ENCODE measurements at places on chromosomes 16 and 17.

GRCh38 chr17:10435096-10435495 lies 13.3 kb upstream of the MYH8 start:
- DNase-seq = no peak

- no peak for DNase-seq
Observed at GRCh38 chr16:27819356-27819755, 244.2 kb downstream of the GSG1L start.

- DNase-seq = no peak
Observed at GRCh38 chr17:81406117-81406953, 11.1 kb downstream of the BAHCC1 start.

DNA sequence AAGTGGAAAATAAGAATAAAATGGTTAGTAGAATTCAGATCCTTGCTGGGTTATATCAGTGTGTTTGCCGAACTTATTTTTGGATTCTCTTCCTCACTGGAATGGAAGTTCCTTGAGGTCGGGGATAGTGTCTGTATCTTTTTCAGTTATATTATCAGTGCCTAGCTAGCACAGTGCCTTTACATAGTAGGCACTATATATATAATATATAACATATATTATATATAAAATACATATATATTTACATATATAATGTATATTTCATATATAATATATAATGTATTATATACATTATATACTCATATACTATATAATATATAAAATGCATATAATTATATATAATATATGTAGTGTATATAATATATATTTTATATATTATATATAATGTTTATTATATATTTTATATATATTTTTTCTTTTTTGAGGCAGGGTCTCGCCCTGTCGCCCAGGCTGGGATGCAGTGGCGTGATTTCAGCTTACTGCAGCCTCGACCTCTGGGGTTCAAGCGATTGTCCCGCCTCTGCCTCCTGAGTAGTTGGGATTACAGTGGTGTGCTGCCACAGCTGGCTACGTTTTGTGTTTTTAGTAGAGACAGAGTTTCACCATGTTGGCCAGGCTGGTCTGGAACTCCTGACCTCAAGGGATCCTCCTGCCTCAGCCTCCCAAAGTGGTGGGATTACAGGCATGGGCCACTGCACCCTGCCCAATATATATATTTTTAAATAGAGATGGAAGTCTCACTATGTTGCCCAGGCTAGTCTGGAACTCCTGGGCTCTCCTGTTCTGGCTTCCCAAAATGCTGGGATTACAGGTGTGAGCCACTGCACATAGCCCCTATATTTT lies 3.2 kb downstream of the NFATC3 start:
- no peak for DNase-seq

DNA sequence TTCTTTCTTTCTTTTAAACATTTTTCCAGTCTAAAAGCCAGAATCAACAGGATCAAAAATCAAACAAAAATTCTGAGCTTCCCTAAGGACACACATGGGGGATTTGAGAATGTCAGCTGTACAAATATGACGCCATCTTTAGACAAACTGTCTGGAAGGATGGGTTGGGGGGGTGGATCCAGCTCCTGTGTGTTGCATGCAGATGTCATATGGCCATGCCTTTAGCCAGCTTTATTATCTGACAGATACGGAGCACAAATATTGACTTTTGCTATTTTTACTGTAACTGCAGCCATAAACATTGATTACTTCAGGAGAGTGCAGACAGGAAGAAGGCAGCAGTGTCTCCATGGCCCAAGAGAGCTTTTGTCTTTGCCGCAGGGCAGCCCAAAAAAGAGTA lies 279.4 kb upstream of the ELAC2 start:
- no peak for DNase-seq

- no peak for DNase-seq
Observed at GRCh38 chr17:35069311-35069710, 5.8 kb upstream of the RFFL start.

DNA sequence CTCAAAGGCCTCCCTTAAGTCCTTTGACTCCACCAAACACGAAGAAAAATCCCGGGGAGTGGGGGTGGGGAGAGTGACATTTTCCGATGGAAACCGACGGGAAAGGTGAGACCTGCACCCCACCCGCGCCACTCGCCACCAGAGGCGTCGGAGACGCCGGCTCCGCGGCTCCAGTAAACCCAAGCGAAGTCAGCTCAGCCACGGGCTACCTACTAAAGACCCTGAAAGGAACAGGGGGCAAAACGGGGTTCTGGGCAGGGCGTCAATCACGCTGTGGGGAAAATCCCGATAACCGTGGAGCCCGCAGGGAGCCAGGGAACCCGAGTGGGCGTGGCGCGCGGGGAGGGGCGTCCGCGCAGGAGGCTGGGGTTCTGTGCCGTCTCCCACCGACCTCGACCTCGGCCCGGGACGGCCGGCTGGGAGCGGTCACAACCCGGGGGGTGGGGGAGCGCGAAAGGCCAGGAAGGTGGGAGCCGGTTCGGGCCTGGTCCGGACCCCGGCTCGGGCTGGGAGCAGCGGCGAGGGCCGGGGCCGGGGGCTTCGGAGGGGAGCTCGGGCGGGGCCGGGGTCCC lies 565 bp downstream of the WDR45B start:
- DNase-seq = peak; percentile 37

DNA sequence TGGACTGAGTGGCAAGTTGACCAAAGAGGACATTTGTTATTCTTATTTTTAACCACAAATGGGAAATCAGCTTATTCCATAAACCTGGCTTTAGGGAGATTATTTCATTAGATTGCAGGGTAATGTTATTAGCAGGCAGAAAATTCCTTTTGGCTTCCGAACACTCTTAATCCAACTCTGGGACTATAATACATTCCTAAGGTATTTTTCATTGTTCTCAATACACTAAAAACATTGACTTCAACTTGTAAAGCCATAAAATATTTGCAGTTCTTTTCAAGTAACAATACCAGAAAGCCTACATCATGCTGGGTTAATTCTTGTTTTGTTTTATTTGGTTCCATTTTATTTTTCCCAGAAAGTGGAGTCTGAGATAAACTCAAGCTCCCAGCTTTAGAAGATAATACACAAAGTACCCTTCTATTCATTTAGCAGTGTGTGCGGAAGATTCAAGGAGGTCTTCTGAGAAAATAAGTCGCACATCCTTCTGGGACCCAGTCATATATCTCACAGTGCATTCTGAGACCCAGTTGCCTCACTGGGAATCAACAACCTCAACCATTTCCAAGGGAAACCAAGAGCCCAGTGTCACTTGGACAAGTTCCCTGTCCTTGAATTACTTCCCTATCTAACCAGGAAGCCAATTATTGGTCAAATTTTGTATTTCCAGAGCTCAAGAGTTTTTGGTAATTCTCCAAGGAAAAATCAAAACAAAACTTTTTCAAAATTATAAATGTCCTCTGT lies 389.6 kb upstream of the DYNLRB2 start:
- DNase-seq = no peak

- DNase-seq = no peak
Observed at GRCh38 chr17:50688245-50688644, 19.5 kb downstream of the ANKRD40 start.

GRCh38 chr16:65576139-65576538 lies 454.3 kb upstream of the CDH11 start:
- DNase-seq = no peak

DNA sequence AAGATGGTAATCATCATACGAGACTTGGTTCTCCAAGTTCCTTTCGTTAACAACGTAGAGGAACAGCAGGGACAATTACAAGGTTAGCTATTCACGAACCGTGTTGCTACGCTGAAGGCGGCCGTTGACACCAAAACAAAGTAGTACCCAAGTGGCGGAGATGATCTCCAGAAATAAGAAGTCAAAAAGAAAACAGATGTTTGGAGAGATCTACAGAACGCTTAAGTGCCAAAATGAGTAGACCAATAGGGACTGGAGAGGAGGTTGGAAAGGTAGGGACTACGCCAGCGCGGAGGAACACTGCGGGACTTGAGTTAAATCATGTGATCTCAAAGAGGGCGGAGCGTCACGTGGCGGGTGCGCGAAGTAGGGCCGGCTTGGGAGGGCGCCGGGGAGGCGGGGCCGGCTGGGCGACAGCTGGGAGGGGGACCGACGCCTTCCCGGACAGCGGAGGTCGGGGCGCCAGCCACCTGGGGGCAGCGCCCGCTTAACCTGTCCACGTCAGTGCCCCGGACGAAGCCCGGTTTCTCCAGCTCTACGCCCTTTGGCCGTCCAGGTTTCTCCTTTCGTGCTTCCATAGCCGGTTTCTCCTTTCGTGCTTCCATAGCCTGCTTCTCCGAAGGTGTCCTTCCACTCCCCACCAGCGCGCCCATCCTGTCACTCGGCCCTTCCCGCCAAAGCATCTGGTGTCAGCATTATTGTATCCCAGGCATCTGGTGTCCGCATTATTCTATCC lies 636 bp upstream of the GABARAP start:
- DNase-seq = no peak

GRCh38 chr16:65932350-65933072 lies 434.0 kb upstream of the CDH5 start:
- DNase-seq = no peak

GRCh38 chr16:23293016-23293415 lies 9.1 kb upstream of the SCNN1B start:
- no peak for DNase-seq

DNA sequence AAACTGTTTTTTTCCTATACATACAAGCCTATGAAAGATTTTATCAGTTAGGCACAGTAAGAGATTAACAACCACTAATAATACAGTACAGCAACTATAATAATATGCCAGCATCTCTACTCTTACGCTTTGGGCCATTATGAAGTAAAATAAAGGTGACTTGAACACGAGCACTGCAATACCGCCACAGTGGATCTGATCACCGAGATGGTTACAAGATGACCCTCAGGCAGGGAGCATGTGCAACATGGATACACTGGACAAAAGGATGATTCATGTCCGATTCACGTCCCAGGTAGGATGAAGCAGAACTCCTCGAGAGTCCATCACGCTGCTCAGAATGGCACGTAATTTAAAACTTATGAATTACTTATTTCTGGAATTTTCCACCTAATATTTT lies 10.5 kb downstream of the PELP1 start:
- DNase-seq = no peak

DNA sequence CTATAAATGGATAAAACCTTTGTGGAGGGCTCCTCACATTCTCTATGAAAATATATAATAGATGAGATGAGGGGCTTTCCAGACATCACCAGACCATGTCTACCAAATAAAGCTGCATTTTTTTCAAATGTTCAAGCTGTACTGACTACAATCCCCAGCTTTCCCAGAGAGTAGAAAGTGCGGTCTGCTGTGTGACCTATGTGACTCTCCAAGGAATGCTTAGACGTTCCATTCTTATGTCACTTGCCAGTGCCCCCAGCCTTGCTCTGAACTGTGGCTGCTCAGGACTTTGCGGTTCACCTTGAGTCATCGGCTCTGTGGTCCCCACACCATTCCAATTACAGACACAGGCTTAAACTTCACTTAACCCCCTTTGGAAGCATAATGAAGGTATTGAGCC lies 47.8 kb upstream of the SCNN1B start:
- DNase-seq = no peak

DNA sequence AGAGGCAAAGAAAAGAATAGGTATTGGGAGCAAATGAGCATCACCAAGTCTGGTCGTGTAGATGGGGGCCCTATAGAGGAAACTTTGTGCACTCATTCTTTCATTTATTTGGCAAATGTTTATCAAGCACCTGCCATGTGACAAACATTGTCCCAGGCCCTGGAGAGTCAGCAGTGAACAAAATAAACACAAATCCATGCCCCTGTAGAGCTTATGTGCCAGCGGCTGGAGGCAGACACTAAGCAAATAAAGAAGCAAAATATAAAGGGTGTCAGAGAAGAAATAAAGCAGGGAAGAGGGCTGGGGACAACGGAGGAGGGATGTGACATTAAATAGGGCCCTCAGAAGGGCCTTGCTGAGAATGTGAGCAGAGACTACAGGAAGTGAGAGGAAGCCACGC lies 45.5 kb downstream of the KATNIP start:
- DNase-seq = no peak

GRCh38 chr17:37106049-37106448 lies 157.3 kb downstream of the AATF start:
- DNase-seq = no peak

DNA sequence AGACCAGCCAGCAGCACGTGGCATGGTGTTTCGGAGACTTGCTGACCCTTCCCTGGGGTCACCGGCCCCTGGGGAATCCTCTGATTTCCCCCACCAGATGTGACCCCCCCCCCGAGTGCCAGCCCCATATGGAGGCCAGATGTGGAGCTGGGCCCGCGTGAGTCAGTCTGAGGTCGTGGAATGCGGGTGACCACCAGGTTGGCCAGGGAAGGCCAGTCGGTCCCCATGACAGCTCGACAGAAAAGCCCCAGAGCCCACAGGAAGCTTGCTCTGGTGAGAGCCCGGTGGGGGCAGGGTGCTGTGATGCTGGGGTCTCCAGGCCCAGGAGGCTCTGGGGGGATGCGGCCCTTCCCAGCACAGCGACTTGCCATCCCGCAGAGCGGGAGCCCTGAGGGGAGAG lies 209.0 kb downstream of the NTN1 start:
- no peak for DNase-seq

DNA sequence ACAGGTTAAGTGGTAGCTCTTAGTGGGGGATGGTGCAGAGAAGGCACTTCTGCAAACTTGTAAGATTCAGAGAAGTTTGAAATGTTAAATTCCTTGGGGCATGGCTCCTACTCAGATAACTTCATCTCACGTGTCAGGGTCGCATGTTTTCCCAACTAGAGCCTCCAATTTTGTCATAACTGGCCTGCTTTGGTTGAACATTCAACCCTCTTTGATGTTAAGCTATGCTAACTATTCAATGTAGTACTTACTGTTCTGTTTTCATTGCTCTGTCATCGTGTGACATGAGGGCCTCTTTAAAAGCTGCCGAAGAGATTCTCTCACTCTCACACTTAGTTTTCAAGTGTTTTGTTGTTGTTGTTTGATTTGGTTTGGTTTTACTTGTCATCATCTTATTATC lies 280.8 kb downstream of the CDH11 start:
- DNase-seq = no peak

- peak; percentile 91 for DNase-seq
Observed at GRCh38 chr17:80008383-80008840, 27.3 kb downstream of the TBC1D16 start.

DNA sequence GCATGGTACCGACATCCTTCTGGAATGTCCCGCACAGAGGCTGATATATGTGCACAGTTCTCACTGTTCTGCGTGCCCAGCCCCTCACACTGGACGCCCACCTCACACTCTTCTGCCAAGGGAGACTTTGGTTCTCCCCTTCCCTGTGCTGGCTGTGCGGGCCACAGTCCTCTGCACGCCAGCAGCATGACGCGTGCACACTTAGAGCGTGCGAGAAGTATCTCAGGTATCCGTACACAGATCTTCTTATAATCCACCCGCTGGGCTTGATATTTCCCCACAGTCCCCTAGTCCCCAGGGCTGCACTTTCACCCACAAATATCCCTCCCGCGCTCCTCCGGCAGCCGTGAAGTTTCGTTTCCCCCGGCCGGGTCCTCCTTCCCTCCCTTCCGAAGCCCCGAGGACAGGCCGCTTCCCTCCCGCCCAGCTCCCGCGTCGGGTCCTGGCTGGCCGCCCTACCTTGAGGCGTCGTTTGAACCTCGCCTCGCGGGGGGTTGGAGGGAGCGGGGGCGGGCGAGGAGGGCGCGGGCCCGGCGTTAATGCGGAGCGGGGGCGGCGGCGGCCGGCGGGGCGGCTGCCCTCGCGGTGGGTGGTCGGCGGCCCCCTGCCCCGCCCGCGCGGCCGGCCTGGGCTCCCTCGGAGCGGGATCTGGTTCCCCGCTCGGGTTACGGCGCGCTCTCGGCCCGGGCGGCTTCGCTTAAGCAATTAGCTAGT lies 5.0 kb upstream of the FOXF1 start:
- no peak for DNase-seq

- no peak for DNase-seq
Observed at GRCh38 chr17:45318561-45319230, 1.9 kb upstream of the MAP3K14 start.

Data from GM19239 (cell line).